Ureter (tissue), 1 donor: ENCODE measurements at places on chromosomes 16 and 17. TPM values are rescaled to one million over a fixed set of nuclear protein-coding genes. Genes with fewer than 3 reads are reported as not detected.

The AANAT gene
- total RNA-seq = not detected

The CAPNS2 gene
- 42.5 TPM for total RNA-seq

The CLEC3A gene
- not detected for total RNA-seq

The C17orf50 gene
- not detected for total RNA-seq

The ELMO3 gene
- total RNA-seq = 23.5 TPM

The CACNG1 gene
- total RNA-seq = not detected

The GPR139 gene
- total RNA-seq = not detected

The CCL5 gene
- 12.1 TPM for total RNA-seq

The SLC35G6 gene
- not detected for total RNA-seq

The SMIM5 gene
- 9.5 TPM for total RNA-seq

The FSCN2 gene
- total RNA-seq = 4.2 TPM

The MYH3 gene
- 6.2 TPM for total RNA-seq

The GSPT1 gene
- 134 TPM for total RNA-seq

The EMP2 gene
- 174 TPM for total RNA-seq

The KRTAP3-2 gene
- not detected for total RNA-seq
